ENCODE measurements at places on chromosomes 2 and 18.

DNA sequence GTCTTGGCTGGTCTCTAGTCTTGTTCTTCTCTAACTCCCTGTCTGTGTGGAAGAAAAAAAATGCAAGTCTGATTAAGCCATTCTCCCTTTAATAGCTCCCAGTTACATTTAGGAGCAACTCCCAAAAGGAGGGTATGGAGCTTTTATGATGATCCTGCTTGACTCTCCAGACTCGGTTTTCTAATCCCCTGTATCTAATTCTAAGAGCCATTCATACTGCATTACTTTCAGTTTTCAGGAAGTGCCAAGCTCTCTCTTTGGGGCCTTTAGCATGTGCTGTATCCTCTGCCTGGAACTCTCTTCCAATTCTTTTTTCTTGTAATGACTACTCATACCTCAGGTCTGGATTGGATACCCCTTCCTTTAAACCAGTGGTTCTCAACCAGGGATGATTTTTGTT, 219.7 kb upstream of the SPRED2 start:
- no peak for DNase-seq

DNA sequence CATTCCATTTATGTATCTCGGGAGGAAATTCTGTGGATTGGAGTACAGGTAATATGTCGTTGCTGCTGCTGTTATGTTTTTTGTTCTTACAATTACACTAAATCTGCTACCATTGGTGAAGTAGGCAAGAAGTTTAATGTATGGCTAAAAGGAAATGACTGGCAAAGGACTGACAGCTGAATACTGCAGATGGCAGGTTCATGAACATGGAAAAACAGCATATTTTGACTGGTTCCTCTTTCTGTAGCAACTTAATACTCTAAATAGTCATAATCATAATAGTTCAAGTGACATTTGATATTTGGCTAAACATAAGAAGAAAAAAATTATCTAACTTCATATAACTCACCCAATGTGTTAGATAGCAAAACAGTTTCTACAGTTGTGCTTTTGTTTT, 84.5 kb upstream of the PGAP1 start:
- no peak for DNase-seq

DNA sequence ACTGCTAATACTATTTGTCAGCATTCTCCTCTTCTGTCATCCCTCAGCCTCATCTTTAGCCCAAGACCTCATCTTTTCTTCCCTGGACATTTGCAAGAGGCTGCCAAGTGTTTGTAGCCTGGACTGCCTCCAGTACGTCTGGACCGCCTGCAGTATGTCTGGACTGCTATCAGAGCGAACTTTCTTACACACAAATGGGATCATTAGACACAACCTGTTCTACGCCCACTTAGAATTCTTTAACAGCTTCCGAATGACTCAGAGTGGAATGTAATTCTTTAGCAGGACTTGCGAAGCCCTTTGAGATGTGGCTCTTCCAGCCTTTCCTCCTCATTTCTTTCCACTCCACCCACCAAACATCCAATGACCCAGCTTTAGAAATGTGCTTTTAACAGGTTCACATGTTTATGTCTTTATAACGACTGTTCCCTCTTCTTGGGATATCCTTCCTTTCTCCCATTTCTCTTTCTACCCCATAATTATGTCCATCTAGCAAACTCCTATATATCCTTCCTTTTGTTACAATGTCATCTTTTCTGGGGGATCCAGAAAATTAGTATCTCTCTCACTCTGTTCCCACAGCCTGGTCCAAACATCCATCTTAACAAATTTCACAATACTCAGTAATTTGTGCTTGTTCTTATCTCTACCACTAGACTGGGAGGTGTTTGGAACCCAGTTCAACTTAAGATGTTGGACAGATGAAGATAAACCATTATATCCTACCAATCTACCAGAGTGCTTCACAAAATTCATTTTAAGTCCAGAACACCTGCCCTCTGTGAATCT, 171.3 kb upstream of the PGAP1 start:
- DNase-seq, result no peak

DNA sequence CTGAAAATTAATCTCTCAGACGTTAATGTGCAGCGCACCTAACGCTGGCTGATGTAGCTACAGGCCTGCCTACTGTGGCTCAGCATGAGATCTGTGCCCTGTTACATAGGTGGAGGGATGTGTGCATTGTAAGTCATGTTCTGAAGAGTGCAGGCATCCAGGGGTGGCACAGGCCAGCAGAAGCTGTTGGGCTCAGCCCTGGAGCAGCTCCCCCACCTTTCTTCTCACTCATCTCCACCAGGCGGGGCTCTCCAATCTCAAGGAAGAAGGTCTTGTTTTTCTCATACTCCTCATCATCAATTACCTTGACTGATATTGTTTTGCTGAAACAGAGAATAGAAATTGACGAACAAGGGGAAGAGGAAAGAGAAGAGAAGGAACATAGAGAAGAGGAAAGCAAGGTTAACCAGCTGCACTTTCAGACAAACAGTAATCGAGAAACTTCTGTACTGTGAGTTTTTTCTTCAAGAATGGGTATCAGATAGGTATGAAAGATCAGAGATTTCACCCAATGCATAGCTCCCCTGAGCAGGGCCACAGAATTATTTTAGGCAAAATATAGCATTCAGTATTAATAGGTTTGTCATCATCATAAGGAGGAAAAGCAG, 273.6 kb downstream of the SLC8A1 start:
- DNase-seq, result no peak

- DNase-seq, result no peak
Measured at GRCh38 chr2:45435316-45435715, 175.8 kb downstream of the SRBD1 start.

- no peak for DNase-seq
Measured at GRCh38 chr2:176494949-176495353, 225.7 kb downstream of the MTX2 start.

GRCh38 chr2:64201151-64201550, 56.9 kb upstream of the PELI1 start:
- no peak for DNase-seq

GRCh38 chr2:217162533-217162932, 302.7 kb upstream of the TNP1 start:
- peak; percentile 52 for DNase-seq

DNA sequence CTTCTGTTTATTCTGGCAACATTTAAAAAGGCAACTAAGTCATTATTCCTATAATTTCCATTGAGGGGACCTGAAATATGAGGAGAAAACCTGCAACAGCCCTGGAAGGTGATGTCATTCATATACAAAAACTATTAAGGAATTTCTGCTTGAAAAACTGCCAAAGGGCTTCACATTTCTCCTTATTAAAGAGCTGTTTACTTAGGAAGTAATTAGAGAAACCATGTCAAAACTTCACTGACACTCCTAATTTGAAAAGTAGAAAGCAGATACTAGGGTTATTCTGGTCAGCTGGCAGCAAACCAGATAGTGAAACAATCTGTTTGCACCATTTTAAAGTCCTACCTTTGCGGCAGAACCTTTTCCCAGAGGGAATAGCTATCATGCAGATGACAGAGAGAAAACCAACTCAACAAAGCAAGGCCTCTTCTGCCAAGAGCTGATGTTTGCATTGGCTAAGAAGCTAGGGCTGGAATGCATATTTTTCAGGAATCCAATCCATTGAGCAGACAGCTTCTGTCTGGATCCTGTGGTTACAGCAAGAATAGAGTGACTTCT, 592.2 kb upstream of the SYT4 start:
- no peak for DNase-seq

- no peak for DNase-seq
Measured at GRCh38 chr2:226673314-226673723, 126.3 kb downstream of the IRS1 start.

- DNase-seq, result peak; percentile 45
Measured at GRCh38 chr2:105857076-105857740, 112.5 kb downstream of the NCK2 start.

- DNase-seq, result peak; percentile 91
Measured at GRCh38 chr2:127408004-127408806, 10.0 kb upstream of the PROC start.

- no peak for DNase-seq
Measured at GRCh38 chr2:101779656-101780055, 82.1 kb downstream of the MAP4K4 start.

DNA sequence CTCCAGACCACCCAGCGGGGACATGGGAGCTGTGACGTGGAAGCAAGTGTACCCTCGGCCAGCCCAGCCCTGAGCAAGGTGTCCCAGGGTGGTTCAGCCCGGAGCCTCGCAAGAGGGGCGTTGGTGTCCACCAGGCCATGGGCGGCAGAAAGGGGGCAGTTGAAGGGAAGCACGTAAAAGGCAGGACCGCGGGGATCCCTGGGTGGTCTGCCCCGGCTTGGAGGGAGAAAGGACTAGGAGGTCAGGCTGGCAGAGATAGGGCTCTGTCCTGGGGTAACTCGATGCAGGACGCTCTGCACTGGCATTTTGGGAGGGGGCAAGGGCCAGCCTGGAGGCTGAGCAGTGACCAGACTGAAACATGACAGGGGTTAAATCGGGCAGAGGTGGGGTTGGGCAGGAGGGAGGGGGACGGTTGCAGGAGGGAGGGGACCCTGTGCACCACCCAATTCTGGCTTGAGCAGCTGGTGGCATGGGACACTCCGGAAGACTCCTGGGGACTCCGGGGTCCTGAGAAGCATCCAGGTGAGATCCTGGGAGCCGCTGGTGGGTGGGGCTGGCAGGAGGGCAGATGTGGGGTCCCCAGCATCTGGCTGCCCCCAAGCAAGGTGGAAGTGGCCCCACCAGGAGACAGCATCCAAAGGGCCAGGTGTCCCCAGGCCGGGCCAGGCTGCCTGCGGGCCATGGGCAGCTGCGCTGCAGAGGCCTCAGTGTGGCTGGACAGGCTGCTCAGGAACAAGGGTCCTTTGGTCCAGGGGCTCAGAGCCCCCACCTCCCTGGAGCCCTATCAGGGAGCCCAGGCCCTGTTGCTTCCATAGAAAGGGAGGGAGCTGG, 46.8 kb upstream of the GPC1 start:
- DNase-seq, result no peak

GRCh38 chr2:85743304-85743978, 10.3 kb upstream of the ATOH8 start:
- DNase-seq, result no peak

DNA sequence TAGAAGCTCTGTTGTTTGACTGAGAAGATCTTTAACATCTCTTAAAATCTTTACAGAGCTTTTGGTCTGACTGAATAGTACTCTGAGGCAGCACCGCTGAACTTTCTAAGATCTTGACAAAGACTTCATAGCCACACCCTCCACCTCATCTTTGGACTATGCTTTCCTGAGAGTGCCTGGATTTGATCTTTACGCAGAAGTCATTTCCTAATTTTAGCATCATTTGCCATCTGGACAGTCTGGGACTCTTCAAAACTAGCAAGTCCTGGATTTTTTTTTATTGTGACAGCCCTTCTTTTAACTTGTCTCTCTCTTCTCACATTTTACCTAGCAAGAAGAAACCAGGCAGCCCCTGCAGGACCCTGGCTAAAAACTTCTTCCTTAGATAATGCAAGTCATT, 188.8 kb downstream of the CTIF start:
- no peak for DNase-seq

GRCh38 chr2:239932881-239933735, 92.0 kb downstream of the NDUFA10 start:
- peak; percentile 11 for DNase-seq

- no peak for DNase-seq
Measured at GRCh38 chr2:142936629-142937028, 59.2 kb downstream of the KYNU start.

GRCh38 chr2:62398356-62398755, 107.6 kb downstream of the TMEM17 start:
- DNase-seq, result no peak

GRCh38 chr18:45437366-45437765, 177.9 kb upstream of the SLC14A2 start:
- DNase-seq, result no peak

DNA sequence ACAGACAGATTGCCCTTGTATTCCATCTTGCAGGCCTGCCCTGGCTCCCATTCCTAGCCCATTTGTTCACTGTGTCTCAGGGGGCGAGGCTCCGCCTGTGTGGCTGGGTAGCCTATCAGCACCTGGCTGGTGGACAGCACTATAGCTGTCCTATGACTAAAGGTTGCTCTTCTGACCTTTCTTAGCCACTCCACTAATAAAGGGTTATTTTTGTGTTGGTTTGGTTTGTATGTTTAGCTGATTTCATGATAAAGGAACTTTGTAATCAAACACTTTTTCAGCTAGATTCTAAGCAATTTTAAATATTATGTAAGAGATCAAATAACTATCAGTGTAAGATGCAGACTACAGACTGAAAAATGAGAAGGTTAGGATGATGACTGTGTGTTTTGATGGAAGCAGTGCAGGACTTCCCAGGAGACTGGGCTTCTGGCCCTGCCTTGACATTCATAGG, 72.2 kb downstream of the CRIM1 start:
- no peak for DNase-seq

GRCh38 chr2:11781602-11782001, 35.2 kb downstream of the LPIN1 start:
- DNase-seq, result no peak

DNA sequence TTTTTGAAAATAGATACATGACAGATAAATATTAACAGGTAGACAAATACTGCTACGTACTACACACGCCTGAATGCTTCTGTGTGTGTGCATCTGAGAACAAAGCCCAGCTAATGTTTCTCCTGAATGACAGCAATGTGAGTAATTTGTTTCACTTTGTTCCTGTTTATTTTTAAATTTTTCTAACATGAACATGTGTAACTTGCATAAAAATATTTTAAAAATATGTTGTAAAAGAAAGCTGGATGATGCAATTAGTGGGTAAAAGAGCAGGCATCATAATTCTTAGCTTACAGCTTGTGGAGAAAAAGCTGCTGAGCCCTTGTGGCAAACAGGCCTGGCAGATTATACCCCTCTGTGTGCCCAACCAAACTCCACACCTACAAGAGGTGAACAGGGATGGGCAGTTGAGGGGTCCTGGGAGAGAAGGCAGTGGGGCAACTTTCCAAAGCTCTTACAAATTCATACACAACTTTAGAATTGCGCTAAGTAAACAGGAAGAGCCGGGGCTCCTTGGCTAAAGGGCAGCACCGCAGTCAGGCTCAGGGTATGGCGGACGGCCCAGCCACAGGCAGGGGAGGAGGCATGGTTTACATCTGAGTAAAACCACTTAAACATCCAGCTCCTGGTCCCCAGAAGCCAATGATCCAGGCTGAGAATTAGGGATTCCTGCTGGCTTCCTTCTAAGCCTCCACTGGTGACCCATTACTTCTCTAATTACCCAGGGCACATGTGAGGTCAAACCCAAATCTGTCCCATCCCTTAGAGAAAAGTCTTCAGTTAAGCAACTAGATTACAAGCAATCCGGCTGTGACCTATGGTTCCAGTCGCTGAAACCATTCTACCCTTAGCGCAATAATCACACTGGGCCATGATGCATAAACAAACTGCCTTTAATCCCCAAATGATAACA, 14.0 kb downstream of the PXDN start:
- DNase-seq, result no peak

GRCh38 chr2:68411397-68412126, 46.5 kb downstream of the PLEK start:
- no peak for DNase-seq

All from activated T-cell treated with anti-CD3 and anti-CD28 coated beads, Interleukin-2, amount 50 U/mL, for 48 hours (primary cell).